Frontal cortex (tissue), 4 donors: ENCODE measurements at places on chromosomes 7 and 10. TPM values are rescaled to one million over a fixed set of nuclear protein-coding genes. Genes with fewer than 3 reads are reported as not detected.

Gene VENTX
- not detected for total RNA-seq

Gene TAS2R5
- total RNA-seq: 0.82 TPM

Gene ACTL6B
- total RNA-seq: 163 TPM

DNA sequence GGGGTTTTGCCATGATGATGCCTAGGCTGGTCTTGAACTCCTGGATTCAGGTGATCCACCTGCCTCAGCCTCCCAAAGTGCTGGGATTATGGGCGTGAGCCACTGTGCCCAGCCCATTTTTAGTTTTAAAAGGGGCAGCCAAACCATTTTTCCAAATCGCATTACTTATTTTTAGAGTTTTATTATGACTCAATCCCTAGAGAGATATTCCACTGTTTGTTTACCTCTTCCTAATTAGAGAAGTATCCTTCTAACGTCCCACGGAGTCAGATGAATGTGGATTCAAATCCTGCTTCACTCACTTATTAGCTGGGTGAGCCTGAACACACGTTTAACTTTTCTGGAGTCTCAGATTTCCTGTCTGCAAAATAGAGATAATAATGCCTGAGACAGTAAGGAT is 15.2 kb downstream of the WNT8B start:
- no peak for DNase-seq

GRCh38 chr7:90955641-90956207 is 308.5 kb upstream of the FZD1 start:
- no peak for DNase-seq

DNA sequence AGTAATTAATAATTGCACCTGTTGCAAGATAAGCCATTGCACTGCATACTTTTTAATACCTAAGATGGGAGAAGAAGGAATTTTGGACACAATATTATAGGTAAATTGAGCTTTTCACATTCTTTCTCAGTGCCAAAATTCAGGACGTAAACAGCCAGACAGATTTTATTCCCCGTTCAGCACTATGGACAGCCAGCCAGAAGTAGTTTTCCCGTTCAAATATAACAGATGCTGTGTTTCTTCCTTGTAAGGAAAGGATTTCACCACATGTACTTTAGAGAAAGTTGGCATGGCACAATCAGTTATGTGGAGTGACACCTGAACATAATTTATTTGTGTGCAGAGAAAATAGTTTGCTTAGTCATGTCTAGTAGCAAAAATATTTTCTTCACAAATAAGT is 34.8 kb downstream of the SEMA3E start:
- no peak for DNase-seq

DNA sequence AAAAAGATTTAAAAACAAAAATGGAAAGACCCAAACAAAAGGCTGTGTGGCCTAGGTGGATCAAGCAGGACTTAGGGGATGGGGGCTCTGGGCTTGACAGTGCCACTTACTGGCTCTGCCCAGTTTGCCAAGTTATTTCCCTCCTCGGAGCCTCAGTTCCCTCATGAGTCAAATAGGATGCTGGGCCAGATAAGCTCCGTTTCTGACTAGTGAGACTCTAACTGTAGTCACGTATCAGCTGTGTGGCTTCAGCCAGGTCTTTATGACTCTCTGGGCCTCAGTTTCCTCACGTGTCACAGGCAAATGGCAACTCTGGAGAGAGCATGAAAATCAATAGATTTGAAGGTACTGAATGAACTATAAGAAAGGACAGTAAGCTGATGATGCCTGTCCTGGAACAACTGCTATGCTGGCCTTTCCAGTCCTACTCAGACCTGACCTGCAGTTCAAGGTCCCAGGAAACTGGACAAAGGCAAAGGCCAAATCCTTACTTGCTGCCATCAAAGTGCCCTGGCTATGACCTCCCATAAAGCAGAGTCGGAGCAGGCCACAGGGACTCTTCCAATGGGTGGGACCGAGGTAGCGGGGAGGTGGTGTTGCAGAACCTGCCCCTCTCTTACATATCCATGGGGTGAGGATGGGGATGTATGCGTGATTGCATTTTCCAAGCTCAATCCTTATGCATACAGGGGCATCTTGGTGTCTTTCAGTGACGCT is 27.0 kb downstream of the FAM53B start:
- no peak for DNase-seq

DNA sequence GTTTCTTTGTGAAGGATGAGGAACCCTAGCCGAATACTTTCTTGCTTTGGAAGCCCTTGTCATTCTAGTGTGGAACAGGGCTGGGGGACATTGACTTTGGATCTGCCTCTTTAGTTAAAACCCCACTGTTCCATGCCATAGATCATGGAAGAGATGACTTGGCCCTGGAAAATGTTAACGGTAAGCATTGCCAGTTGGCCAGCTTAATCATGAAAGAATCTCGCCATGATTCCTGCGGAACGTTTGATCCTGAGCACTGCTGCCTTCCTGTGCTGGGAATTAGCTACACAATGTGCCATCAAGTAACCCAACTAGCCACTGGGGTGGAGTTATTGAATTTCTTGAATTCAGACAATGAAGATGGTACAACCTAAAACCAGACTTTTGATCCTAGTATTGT is 177.6 kb upstream of the FZD8 start:
- DNase-seq: no peak

DNA sequence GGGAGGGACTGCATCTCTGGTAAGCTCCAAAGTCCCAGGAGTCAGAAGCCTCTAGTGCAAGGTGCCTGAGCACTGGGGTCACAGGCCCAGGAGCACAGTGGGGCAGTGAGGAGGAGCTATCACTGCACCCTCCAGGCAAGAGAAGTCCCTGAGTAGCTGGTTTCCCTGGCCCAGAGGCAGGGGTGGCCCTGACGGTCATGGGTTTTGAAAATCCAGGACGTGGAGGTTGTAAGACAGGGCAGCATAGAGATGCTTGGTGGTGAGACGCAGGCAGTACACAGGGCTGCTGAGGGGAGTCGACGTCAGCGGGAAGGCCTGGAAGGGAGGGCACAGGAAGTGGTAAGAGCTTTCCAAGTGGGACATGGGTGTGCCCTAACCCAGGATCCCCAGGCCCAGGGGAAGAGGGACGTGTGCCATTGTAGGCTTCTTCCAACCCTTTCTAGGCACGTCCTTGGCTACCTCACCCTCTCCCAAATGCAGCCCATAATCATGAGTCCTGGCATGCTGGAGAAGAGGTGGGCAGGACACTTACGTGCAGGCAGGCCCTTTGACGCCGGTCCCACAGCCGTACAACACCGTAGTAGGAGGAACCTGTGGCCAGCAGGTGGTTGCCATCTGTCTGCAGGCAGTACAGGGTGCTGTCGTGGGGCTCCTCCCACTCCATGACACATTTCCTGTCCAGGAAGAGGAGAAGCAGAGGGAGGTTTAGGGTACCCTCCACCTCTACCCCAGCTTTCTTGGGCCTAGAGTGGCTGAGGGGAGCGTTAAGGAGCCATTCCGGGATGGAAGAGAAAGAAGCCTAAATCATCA is 23.2 kb downstream of the DPCD start:
- no peak for DNase-seq

GRCh38 chr7:24858108-24858977 is 101.1 kb upstream of the GSDME start:
- DNase-seq: no peak

GRCh38 chr7:135600226-135600625 is 42.5 kb downstream of the NUP205 start:
- DNase-seq: no peak
